ENCODE measurements at places on chromosomes 5 and 9.

GRCh38 chr5:107516452-107517184, 154.1 kb downstream of the EFNA5 start:
- peak; percentile 36 for DNase-seq

DNA sequence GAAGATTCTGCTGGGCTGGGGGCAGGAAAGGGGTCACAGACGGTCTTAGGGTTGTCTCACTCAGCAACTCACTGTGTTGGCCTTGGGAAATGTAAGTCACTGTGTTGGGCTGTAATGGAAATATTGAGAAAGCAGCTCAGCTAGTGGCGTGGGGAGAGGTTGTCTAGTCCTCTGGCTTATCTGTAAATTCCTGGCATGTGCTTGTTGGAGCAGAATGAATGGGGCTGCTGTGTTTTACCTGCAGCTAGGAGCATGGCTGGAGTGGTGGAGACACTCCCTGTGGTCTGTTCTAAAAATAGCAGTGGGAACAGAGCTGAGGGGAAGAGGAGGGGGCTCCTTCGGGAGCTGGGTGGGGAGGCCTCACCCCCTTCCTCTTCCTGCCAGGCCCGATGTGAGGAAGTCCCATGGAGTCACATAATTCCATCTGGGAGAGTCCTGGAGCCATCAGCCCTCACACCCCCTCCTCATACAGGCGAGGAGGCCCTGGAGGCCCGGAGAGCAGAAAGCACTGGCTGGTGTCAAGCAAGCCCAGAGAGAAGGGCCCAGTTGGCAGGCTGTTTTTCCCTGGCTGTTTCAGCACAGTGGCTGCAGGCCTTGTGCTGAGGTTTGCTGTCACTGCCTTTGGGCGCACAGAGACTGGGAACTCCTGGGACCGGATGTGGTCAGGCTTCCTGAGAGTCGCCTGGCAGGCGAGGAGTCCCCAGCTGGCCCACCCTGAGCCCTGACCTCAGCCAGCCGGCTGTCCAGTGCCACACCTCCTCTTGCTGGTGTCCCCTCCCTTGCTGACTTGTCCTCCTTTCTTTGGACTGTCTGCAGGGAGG, 84.9 kb downstream of the RGS3 start:
- peak; percentile 73 for DNase-seq

DNA sequence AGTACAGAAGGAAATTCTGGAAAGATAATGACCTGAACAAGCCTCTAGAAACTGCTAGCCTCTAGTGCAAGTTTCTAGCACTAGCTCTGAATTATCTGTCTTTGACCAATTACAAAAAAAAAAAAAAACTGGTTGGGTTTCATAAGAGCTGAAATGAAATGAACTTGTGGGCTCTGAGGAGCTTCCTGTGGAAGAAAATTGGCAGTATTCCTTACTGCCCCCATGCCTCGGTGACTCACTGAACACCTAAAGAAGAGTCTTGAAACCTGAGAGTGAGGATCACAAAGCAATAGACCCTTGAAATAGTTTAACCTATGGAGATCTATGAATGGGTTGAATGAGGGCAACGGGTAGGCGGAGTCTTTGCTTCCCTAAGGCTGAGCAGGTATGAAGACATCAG, 263.6 kb upstream of the RASA1 start:
- DNase-seq, result no peak

DNA sequence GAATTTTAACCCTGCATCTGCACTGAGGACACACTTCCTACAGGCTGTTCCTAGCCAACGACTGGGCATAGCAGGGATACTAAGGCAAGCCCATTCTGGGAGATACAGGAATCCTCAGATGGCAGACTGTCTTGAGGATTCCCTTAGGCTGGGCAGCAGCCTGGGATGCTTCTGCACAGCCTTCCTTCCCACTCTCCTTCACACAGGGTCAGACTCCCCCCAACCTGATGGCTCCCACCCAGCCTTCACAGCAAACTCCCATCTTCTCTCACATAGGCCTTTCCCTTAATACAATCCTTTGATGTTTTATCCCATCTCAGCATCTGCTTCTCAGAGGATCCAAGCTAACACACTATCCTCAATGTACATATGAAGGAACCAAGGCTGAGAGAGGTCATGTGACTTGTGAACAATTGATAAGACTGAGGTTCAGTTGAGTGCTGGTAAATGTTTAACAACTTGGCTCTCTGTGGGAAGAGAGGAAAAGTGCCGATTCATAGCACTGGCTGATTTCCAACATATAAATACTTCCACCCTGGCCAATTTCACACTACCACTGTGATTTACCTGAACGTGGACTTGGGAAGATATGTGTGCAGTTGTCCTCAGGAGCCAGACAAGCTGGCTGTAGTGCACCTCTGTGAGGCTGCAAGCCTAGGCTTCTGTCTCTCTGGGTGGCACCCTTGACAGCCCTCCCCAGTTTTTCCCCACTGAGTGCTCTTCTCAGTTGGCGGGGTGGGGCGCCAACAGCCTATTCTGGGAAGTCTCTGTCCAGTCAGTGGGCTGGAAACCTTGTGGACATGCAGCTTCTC, 120.2 kb upstream of the TRIM32 start:
- no peak for DNase-seq

- peak; percentile 31 for DNase-seq
Measured at GRCh38 chr5:143955141-143955540, 143.2 kb downstream of the HMHB1 start.

- no peak for DNase-seq
Measured at GRCh38 chr9:17986595-17986994, 407.7 kb downstream of the SH3GL2 start.

GRCh38 chr5:165576678-165577275, 2071.4 kb downstream of the MAT2B start:
- no peak for DNase-seq

- DNase-seq, result no peak
Measured at GRCh38 chr5:66633754-66634153, 37.6 kb downstream of the MAST4 start.

GRCh38 chr9:132006677-132007370, 72.8 kb downstream of the MED27 start:
- no peak for DNase-seq

GRCh38 chr9:76401580-76402354, 7.5 kb upstream of the RFK start:
- no peak for DNase-seq

DNA sequence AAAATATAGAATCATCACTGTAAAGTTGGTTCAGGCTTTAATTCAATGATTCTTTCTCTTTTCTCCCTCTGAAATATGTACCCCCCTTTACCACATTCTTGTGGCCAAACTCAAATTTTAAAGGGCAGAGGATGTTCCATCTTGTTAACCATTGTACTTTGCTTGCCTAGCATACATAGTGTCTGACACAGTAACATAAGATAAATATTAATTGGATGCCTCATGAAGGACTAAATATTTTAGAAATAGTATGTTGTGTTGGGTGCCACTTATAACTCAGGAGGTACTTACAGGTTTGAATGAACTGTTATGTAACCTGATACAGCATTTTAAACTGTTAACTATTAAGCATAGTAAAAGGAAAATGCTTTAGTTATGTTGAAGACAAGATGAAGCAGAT, 71.5 kb downstream of the NIPBL start:
- peak; percentile 25 for DNase-seq

DNA sequence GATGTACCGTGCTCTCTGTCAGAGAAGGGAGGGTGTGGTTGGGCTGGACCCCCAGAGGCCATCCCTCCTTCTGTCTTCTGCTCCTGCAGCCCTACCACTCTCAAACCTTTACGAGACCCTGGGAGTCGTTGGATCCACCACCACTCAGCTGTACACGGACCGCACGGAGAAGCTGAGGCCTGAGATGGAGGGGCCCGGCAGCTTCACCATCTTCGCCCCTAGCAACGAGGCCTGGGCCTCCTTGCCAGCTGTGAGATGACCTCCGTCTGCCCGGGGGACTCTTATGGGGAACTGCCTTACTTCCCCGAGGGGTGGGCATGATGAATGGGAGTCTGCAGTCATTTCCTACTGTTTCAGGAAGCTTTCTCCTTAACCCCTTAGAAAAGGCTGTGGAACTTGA, 17.5 kb downstream of the TGFBI start:
- no peak for DNase-seq

- DNase-seq, result peak; percentile 87
Measured at GRCh38 chr9:33320568-33321261, 30.4 kb downstream of the NFX1 start.

DNA sequence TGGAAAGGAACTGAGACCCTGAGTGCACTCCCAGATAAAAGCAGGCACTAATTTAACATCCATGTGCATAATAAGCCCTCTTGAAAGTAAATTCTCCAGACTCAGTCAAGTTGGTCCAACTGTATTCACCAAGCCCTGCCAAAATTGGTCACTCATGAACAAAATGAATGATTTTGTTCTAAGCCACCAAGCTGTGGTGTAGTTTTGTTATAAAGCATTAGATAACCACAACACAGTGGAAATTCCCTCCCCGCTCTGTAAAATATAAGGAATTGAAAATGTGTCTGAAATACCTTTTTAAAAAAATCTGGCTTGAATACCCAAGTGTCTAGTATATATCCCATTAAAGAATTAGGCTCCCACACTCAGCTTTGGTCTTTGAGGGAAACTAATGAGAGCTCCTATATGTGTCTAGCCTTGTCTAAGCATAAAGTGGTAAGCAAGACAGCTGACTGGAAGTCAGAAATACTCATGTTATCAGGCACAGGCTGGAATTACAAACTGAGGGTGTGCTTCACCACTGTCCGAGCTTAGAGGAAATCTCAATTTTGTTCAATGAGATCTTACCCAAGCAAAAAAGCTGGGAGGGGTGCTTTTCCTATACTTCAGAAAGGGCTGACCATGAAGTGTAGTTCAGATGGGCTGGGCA, 33.2 kb downstream of the IDNK start:
- no peak for DNase-seq

- no peak for DNase-seq
Measured at GRCh38 chr5:18745042-18745987, 1111.1 kb downstream of the TAF11L14 start.

DNA sequence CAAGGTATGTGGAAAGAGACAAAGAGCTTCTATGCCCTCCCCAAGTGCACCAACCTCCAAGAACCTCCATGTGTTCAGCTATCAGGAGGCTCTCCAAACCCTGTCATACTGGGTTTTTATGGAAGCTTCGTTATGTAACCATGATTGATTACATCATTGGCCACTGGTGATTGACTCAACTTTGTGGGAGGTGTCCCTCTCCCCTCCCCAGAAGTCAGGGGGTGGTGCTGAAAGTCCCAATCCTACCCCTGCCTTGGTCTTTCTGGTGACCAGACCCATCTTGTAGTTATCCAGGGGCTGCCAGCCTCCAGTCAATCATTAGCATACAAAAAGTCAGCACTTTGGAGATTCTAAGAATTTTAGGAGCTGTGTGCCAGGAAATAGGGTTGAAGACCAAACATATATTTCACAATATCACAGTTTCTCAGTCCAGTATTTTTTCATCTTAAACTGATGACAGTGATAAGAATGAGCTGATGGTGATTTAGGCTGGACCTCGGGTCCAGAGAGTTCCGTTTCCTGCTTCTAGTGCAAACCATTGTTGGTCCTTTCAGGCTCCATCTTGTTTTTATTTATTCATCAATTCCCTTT, 27.3 kb upstream of the FANCC start:
- DNase-seq, result no peak

DNA sequence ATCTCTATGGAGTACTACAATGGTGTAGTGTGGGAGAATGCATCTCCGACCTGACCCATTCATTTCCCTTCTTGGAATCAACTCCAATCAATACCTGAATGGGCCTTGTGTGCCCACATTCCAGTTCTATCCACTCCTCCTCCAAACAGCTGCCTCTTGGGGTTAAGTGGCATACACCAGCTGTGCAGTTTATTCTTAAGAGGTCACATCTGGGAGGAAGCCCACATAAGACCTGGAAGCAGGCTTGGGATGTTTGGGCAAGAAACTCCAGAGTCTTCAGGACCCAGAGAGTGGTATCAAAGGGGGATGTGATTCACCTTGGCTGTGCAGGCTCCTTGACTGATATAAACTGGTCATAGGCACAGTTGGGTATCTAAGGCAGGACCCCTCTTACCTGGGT, 46.0 kb downstream of the ACTBL2 start:
- DNase-seq, result no peak

- no peak for DNase-seq
Measured at GRCh38 chr5:147633173-147633572, 123.3 kb upstream of the DPYSL3 start.

DNA sequence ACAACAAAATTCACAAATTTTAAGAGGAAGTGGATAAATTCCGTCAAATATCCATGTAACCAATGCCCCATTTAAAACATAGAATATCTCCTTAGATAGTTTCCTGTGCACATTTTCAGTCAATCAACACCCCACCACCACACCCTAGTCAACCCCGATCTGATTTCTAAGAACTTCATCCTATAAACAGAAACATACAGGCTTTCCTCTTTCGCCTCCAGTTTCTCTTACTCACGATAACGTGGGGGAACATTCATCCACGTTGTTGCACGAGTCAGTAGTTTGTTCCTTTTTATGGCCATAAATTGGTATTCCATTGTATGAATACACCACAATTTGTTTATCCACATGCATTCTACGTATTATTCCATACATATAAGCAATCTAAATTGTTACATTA, 35.6 kb upstream of the TRIO start:
- DNase-seq, result no peak

- peak; percentile 96 for DNase-seq
Measured at GRCh38 chr5:150497274-150497988, 10.5 kb upstream of the NDST1 start.

DNA sequence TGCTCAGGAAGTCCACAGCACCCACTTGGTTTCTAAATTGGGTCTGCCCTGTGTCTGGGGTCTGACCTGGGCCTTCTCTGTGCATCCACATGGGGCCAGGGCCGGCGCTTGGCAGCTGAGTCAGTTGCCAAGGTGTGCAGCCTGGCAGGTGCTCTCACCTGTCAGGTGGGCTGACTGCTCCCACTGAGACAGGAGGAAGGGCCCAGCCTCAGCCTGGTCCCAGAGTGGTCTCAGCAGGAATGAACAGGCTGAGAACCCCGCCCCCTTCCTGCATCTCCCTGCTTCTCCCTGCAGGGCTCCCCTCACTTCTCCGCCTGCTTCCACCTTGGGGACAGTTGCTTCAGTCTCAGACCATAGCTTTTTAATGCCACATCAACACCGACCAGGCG, 60.5 kb downstream of the BARX1 start:
- DNase-seq, result no peak

- peak; percentile 81 for DNase-seq
Measured at GRCh38 chr5:1167728-1168709, 33.4 kb upstream of the SLC6A19 start.

- peak; percentile 25 for DNase-seq
Measured at GRCh38 chr9:124149992-124150391, 107.8 kb upstream of the NEK6 start.

DNA sequence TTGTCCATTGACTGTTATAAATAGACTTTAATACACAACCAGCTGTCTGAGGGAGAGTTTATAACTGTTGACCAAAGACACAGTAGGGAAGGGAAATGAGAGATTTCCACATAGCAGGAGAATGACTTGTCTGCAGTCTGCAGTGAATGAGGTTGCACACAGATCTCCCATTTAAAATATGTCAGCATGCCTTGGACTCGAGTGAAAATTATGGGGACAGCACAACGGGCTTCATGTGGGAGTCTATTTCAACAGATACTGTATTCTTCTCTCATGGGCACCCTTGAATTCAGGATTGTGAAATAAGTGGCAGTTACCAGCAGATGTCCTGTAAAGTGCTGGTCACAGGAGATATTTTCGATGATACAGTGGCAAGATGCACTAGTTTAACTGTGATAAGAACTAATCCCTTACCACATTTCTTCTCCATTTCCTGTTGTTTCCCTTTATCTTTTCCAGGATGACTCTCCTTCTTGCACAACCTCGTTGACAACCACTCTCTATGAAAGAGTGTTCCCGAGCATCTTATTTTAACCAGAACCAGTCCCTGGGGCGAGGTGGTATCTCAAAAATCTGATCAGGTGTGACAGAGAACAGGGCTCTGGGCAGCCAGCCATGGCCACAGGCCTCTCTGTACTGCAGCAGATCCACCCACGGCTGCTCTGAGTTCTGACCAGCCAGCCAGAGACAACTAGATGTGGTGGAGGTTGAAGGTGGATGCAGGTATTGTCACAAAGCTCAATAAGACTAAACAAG, 51.5 kb upstream of the MAP3K1 start:
- peak; percentile 49 for DNase-seq
